ENCODE measurements at places on chromosomes 1 and 21.
A peak's percentile ranks its signal among the peaks of the same experiment; 100 is the strongest.

DNA sequence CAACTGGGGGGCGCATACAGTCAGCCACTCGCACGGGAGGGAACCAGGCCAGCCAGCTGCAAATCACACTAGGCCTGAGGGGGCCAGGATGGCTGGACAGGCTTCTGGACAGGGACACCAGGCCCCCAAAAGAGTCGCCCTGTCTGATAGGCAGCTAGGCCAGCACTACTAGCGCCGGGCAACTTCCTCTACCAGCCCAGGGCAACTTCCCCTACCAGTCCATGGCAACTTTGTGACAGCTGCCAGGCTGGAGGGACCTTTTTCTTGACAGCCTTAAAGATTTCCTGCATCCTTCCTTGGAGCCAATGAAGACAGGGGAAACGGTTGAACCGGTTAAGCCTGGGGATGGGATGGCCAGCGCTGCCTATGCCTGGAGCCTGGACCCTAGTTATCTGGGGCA, 5.1 kb downstream of the IFFO2 start:
- DNase-seq, result no peak

DNA sequence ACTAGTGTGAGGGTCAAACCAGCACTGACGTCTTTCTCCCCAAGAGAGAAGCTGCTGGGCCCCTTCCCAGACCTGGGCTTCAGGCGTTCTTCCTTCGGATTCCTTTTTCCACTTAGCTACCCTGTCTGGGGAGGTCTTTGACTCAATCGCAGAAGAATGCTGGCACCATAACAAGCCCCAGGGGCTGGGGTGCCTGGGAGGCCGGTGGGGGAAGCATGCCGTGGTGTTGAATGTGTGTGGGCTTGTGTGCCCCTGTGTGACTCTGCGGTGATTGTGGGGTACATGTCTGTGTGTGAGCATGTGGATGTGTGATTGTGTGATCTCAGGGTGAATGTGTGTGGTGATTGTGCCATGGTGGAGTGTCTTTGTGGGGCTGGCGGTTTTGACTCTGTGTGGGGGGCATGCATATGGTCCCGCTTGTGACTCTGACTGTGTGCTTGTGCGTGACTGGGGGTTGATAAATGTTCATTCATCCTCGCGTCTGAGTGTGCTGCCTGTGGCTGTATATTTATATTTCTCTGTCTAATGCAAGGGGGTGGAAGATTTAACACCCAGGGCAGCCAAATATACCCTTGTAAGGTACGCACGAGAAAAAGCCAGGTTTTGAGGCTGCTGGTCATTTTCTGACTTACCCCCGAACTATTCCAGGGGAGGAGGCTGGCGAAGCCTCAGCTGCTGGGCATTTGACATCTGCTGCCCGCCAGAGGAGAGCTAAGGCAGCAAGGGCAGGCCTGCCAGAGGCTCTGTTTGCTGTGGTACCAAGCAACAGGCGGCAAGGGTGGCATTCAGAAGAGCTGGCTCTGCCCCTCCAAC, 1.1 kb upstream of the SYNC start:
- DNase-seq, result no peak

GRCh38 chr1:64033667-64034220, 169.7 kb upstream of the UBE2U start:
- no peak for DNase-seq

DNA sequence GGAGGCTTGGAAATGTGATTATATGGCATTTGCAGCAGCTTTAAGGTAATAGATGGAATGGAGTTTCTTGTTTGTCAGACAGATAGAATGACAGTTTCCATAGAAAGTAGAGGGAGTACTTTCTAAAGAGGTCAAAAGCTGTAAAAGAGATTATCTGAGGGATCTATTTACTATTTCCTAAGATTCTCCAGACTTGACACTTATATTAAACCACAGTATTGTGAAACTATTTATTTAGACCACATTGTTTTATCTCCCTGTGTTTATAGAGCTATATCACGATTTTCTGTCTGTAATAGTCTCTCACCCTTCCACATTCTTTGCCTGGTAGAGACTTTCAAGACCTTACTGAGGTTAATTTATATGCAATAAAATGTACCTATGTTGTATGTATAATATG, 66.7 kb downstream of the MAN1A2 start:
- DNase-seq, result no peak

- no peak for DNase-seq
Observed at GRCh38 chr1:194024659-194025058, 838.2 kb upstream of the B3GALT2 start.

DNA sequence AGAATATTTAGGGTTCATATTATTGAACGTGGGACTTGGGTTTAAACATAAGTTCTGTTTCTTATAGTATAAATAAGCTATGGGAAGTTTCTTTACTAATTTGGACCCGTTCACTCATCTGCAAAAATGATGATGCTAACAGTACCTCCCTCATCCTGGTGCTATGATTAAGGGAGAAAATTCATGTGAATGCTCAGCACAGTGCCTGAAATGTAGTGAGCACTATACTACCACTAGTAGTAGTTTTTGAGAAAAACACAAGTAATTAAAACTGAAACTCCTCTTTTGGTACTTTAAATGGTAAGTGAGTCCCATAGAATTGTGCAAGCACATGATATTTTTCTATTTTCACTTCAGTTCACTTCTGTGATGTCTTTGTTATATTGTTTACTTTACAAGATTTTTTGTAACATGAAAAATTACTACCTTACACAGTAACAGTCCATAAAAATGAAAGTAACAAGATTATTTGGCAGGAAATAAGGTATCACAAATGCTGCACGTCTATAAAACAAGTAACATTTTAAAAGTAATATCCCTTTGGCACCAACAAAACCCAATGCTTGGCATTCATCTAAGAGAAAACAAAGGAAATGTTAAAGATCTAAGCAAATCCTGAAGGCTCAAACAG, 11.3 kb upstream of the PTPRC start:
- DNase-seq, result no peak

- peak; percentile 55 for DNase-seq
Observed at GRCh38 chr1:6347641-6348487, 45.7 kb downstream of the ACOT7 start.

GRCh38 chr1:22223176-22223575, 80.3 kb upstream of the WNT4 start:
- no peak for DNase-seq

DNA sequence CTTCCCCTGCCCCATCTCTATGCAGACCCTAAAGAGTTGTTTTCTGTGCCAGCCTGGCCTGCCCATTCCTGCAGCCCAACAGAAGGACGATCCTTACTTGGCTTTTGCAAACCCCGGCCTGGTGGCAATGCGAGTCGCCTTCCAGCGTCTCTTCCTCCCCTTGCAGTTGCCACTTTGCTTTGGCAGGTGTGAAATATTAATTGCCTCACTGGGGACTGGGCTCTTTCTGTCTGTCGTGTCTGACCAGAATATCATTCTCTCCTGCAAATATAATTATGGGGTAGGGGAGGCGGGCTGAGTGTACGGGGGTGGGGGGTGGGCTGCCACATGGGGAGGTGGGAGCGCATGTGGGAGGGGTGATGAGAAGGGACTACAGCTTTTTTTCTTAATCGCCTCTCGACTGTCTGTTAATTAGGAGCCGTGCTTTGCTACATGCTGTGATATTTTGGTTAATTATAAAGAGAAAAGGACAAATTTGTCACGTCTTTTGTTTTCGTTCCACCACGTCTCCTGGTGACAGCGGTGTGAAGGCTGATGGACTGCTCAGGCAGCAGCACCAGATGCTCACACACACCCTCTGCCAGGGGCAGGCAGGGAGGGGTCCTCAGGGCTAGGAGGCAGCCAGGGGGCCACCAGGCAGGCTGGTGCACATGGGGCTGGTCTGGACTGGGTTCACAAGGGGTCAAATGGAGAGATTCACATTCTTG, 80.1 kb upstream of the CD34 start:
- DNase-seq, result no peak

DNA sequence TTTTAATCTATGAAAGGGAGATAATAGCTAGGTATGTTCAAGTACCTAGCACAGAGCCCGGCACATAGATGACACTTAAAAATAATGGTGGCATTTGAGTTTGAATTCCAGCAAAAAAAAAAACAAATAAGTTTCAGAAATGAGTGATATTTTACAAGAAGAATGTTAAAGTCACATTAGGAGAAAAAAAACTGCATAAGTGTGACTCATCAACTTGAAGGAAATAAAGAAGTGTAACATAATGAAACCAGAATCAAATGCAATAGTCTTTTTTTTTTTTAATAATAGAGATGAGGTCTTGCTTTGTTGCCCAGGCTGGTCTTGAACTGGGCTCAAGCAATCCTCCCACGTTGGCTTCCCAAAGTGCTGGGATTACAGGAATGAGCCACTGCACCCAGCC, 17.1 kb downstream of the DNASE2B start:
- no peak for DNase-seq

- no peak for DNase-seq
Observed at GRCh38 chr1:112981426-112981825, 25.4 kb upstream of the SLC16A1 start.

GRCh38 chr1:226912587-226913176, 27.4 kb upstream of the COQ8A start:
- peak; percentile 23 for DNase-seq

DNA sequence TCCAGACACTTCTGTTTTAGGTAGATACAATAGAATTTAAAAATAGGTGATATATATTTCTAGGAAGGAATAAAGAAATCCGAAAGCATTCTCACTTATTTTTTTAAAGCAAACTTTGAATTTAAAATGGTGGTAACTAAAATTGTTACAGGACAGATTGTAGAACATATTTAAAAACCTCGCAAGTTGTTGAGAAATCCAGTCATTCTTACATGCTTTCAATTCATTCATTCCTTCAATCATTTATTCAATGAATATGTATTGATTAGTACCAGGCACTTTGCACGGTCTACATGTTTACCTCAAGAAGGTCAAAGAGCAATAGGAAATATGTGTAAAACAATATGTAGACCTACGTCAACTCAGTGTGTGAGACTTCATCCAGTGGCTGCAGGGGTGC, 189.9 kb upstream of the SNX7 start:
- no peak for DNase-seq

DNA sequence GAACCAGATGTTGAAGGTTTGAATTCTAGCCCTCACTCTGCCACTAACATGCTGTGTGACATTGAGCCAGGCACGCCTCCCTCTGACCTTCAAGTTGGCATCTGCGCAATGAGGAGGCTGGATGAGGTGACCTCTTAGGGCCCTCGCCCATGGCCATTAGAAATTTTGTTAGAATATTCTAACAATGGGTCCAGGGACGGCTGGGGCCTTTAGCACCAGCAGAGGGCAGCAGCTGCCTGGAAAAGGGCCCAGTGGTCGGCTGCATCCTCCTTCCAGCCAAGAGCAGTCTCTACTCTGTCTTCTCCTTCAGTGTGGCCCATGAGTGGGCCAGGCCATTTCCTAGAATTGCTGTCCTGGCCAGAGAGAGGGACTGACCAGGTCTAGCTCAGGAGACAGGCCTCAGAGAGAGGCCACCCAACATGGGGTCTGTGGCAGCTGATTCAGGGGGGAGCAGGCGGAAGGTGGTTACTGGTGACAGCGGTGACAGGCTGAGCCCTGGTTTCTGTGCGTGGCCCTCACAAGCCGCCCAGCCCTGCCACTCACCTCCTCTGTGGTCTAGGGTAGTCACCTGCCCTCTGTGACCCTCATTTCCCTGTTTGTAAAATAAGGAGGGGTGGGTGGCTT, 101.3 kb upstream of the ACTL8 start:
- DNase-seq, result no peak

DNA sequence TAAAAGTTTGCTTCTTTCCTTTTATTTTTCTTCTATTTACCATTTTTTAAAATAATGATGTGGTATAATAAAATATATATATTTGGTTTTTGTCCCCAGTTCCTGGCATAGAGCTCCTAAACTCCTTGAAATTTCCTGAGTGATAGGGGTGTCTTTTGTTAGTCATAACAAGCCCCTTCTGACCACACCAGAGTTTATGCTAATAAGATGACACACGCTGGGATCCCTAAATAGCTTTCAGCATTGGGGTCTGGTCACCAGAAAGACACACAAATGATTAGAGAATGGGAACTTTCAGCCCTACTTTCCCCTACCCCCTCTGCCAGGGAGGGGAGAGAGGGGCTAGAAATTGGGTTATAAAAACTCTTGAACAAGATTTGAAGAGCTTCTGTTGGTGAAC, 56.2 kb downstream of the COL24A1 start:
- no peak for DNase-seq

- no peak for DNase-seq
Observed at GRCh38 chr1:117570988-117571409, 34.8 kb upstream of the TENT5C start.

GRCh38 chr1:247350587-247350986, 18.9 kb upstream of the ZNF496 start:
- DNase-seq, result no peak

DNA sequence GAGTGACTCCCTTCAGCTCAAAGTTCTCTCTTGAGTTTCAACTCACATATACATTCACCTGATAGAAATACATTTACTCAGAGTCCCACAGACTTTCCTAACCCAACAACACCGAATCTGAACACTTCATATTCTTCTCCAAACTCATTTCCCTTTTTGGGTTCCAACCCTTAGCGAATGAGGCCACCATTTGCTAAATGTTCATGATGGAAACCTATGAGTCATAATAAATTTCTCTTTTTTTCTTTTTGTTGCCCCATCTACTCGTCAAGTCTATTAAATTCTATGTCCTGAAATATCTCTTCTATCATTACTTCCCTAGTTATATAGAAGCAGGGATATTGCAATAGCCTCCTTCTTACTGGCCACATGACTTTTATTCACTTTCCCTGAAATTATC, 100.1 kb downstream of the HLX start:
- no peak for DNase-seq

- no peak for DNase-seq
Observed at GRCh38 chr1:166814611-166815010, 24.7 kb upstream of the POGK start.

GRCh38 chr1:45629035-45629434, 5.2 kb upstream of the CCDC17 start:
- no peak for DNase-seq

DNA sequence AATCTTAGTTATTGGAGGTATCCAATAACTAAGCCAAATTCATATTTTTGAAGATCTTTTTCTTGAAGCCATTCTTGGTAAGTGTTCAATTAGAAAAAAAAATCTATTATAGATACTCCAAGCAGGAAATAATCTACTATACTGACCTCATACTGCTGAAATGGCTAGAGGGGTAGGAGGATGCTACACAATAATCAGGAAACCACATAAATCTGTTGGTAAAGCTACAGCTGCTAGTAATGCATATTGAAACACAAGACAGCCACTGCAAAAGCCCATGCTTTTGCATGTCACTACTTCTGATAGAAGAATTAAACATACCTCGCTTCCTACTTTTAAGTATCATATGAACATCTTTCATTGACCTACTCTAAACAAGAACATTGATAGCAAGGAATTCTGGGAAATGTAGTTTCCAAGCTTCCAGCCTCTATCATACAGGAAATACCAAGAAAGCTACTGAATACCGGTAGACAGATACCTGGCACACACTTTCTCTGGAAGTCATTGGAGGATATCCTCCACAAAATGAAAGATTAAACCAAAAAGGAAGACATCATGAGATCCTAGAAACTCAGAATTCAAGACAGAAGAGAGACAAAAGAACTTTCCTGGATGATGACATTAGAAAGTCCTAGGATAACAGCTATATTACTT, 103.0 kb upstream of the VAV3 start:
- no peak for DNase-seq
